ENCODE measurements at places on chromosomes 16 and 17.

- no peak for DNase-seq
These were observed 5.3 kb upstream of the HSF5 start for GRCh38 chr17:58493506-58493905.

- DNase-seq: no peak
These were observed 1.9 kb upstream of the HBA2 start for GRCh38 chr16:170788-171187.

- DNase-seq: no peak
These were observed 6.3 kb upstream of the CEP131 start for GRCh38 chr17:81228834-81229665.

GRCh38 chr17:17440938-17441675 lies 35.7 kb upstream of the MED9 start:
- no peak for DNase-seq

Measured in left kidney (tissue), 8 donors.